HepG2 (cell line): ENCODE measurements at places on chromosomes 16 and 17.

- peak; percentile 75 for DNase-seq
- H3K4me3 ChIP-seq = no peak overlapping the region
- H3K36me3 ChIP-seq = peaks cover 9% of the 10 kb centered on the region
- no peaks in the 10 kb centered on the region for H3K27me3 ChIP-seq
- H3K4me1 ChIP-seq = peaks cover 37% of the 10 kb centered on the region
These were observed 9.5 kb downstream of the TXNL4B start for GRCh38 chr16:72083778-72084404.

DNA sequence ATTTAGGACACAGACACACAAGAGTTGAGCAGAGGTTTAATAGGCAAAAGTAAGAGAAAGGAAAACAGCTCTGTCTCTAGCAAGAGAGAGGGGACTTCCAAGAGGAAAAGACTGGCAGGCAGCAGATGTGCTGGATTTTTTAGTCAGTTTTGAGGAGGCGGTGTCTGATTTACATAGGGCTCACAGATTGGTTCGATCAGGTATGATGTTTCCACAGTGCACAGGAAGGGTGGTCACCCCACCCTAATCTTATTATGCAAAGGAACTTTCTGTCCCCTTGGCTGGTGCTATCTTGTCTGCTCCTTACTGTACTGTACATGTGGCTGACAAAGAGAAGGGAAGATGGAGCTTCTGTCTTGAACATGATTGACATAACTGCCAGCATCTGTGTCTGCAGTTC, 25.3 kb downstream of the BFAR start:
- H3K27ac ChIP-seq = no peak overlapping the region
- H3K4me1 ChIP-seq = peaks cover 21% of the 10 kb centered on the region
- peaks cover 28% of the 10 kb centered on the region for H3K36me3 ChIP-seq
- no peak overlapping the region for H3K4me3 ChIP-seq

- no peaks in the 10 kb centered on the region for H3K36me3 ChIP-seq
- peaks cover 21% of the 10 kb centered on the region for H3K4me1 ChIP-seq
- no peak overlapping the region for H3K27ac ChIP-seq
- no peak for DNase-seq
- H3K27me3 ChIP-seq = peaks cover 77% of the 10 kb centered on the region
- no peak overlapping the region for H3K4me3 ChIP-seq
These were observed 54.0 kb downstream of the ABR start for GRCh38 chr17:1125788-1126145.

DNA sequence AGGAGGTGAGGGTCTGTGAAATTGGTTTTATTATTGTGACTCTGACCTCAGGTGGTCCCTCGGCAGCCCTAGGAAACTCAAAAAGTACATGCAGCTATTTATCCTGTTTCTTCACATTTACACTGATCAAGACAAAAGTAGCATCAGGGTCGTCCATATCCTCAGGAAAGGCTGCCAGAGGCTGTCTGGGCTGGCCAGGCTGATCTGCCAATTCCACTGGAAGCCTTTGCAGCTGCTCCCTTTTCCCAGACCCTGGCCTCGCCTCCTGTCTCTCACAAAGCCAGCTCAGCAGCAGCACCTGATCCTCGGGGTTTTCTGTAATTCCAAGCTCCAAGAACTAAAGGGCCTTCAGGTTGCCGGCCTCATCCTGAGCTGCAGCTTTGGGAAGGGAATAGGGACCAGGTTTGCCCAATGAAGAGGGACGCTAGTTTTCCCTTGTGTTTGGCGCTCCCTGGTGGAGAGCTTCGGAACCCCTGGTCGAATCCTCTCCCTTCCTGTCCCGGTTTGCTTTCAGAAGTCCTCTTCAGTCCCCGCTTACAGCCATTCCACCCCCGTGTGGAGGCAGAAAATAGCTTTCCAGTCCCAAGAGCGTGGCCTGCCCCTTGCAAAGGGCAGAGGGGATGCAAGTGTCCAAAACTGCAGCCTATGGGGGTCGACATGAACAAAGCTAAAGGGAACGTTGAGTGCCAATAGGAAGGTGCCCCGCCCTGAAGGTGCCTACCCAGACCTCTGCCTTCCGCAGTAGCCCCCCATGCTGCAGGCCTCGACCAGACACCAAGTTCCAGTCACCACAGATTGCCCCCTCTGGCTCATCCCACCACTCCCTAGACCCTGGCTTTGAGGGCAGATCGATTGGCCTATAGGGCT, 13.4 kb downstream of the MFSD6L start:
- no peak overlapping the region for H3K27ac ChIP-seq
- peak; percentile 47 for DNase-seq
- no peaks in the 10 kb centered on the region for H3K36me3 ChIP-seq

DNA sequence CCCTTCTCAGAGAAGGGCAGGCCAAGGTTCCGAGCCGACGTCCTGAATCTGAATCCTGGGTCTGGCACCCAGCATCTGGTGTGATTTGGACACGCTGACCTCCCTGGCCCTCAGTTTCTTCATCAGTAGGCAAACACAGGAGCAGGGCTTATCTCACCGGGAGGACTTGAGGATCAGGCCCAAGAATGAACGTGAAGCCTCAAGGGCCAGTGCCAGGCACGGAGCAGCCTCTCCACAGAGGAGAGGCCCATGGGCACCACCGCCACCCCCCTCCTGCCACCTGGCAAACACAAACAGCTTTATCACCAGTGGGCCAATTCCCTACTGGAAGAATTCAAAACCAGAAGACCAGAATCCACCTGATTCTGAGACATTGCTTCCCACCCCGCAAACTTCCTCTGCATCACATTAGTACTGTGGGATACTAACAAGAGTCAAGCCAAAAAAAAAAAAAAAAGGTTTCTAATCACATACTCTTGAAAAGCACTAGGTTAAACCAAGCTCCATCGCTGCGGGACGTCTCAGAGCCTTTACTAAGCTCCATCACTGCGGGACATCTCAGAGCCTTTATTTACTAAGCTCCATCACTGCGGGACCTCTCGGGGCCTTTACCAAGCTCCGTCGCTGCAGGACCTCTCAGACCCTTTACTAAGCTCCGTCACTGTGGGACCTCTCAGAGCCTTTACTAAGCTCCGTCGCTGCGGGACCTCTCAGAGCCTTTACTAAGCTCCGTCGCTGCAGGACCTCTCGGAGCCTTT, 68.0 kb upstream of the DOC2B start:
- H3K36me3 ChIP-seq = peaks cover 10% of the 10 kb centered on the region
- DNase-seq = no peak
- no peak overlapping the region for H3K27ac ChIP-seq
- no peak overlapping the region for H3K4me3 ChIP-seq
- no peaks in the 10 kb centered on the region for H3K27me3 ChIP-seq

DNA sequence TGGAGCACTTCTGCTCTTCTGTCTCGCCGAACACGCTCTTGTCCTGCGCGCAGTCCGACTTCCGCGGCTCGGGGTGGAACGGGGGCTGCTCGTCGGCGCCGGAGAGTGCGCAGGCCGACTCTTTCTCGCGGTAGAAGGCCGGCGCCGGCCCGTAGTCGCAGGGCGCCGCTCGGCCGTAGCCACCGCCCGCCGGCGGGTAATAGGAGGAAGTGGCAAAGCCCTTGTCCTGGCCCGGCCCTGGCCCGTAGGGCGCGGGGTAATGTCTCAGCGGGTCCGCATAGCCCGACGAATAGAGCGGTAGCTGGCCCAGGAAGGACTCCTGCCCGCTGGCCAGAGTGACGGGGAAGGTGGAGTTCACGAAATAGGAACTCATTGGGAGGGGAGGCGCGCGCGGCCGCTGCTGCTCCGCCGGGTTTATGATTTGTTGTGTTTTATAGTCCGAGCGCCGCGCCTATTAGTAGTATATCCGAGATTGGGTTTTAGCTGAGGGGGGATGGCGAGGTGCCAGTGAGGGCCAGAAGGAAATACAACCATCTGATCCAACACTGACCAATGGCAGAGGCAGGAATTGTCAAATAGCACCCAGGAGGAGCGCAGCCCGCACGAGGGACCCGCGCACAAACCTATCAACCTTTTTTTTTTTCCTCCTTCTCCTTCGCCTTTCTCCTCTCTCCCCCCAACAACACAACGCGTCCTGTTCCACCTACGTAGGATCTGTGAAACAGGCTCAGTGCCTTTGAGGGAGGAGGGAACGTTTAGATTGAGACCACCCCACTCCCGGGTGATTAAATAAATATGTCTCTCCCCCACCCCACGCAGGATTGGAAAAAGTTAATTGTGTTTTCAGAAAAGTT, 4.4 kb upstream of the HOXB5 start:
- H3K4me3 ChIP-seq = no peak overlapping the region
- no peak overlapping the region for H3K27ac ChIP-seq
- H3K36me3 ChIP-seq = no peaks in the 10 kb centered on the region
- H3K27me3 ChIP-seq = peaks cover 52% of the 10 kb centered on the region
- H3K4me1 ChIP-seq = peaks cover 17% of the 10 kb centered on the region; the same call in 1 of the 2 replicates

DNA sequence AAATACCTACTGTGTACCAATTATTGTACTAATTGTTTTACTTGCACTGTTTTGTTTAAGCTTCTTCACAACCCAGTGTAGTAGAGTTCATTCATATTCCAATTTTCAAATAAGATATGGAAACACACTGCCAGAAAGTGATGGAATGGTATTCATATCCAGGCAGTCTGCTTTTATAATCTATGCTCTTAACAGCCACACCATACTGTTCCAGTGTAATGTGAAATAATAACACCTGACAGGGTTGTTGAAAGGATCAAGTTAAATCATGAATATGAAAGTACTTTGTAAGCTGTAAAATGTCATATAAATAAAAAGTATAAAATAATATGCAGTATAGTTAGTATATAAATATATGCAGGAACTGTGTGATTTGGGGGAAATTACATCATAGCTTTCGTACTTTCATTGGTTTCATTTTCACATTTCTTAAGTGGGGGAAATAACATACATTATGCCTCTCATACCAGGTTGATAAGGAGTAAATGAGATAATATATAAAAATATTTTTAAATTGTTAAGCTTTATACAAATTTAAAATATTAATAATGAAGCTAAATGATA, 230.8 kb downstream of the TANC2 start:
- H3K36me3 ChIP-seq = no peaks in the 10 kb centered on the region
- H3K27ac ChIP-seq = no peak overlapping the region
- no peaks in the 10 kb centered on the region for H3K4me1 ChIP-seq
- no peak overlapping the region for H3K4me3 ChIP-seq
- no peak for DNase-seq

GRCh38 chr17:82003411-82004381, 19.0 kb downstream of the CENPX start:
- peaks cover 76% of the 10 kb centered on the region for H3K4me1 ChIP-seq
- DNase-seq = peak; percentile 92
- H3K4me3 ChIP-seq = no peak overlapping the region
- H3K27ac ChIP-seq = peak overlapping the region; percentile 95
- H3K27me3 ChIP-seq = no peaks in the 10 kb centered on the region

DNA sequence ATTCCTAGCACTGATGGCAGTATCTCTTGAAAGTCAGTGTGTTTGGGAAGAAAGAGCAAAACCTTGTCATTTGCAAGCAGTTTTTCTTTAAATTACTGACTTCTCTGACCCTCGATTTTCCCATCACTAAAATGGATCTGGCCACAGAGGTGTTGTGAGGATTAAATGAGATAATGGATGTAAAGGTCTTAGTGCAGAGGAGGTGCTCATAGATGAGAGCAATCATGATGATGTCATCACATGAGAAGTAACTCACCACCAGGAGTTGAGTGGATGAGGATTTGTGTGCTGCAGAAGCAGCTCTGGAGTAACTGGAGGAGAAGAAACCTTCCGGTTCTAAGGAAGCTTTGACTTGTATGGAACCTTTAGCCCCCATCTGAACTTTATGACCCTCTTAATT, 30.6 kb downstream of the PITPNM3 start:
- DNase-seq = no peak
- no peaks in the 10 kb centered on the region for H3K27me3 ChIP-seq
- peaks cover 19% of the 10 kb centered on the region for H3K4me1 ChIP-seq
- H3K27ac ChIP-seq = no peak overlapping the region
- no peaks in the 10 kb centered on the region for H3K36me3 ChIP-seq

DNA sequence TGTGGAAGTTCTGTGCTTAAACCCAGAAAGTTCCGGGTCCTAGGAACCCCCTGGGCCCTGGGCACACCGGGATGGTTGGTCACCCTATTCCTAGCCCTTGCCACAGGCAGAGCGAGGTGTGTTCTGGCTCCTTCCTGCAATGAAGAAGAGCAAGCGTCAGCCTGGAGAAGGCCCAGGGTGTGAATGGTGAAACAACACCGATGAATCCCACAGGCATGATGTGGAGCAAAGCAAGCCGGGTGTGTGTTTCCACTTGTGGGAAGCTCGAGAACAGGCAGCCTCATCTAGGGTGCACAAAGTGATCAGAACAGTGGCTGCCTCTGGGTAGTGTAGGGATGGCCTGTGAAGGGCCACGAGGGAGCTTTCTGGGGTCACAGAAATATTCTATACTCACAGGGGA, 13.8 kb downstream of the KCNG4 start:
- H3K27me3 ChIP-seq = peaks cover 59% of the 10 kb centered on the region
- H3K4me1 ChIP-seq = peaks cover 5% of the 10 kb centered on the region; the same call in 1 of the 2 replicates
- DNase-seq = no peak
- no peak overlapping the region for H3K4me3 ChIP-seq
- H3K36me3 ChIP-seq = no peaks in the 10 kb centered on the region

GRCh38 chr16:85286066-85286831, 174.0 kb upstream of the CIBAR2 start:
- H3K36me3 ChIP-seq = no peaks in the 10 kb centered on the region
- H3K27ac ChIP-seq = no peak overlapping the region

- no peak for DNase-seq
- H3K4me3 ChIP-seq = no peak overlapping the region
- no peaks in the 10 kb centered on the region for H3K27me3 ChIP-seq
These were observed 24.3 kb downstream of the PLA2G10 start for GRCh38 chr16:14669776-14670175.

GRCh38 chr17:73459980-73460379, 148.2 kb upstream of the CDC42EP4 start:
- peaks cover 11% of the 10 kb centered on the region; the same call in 1 of the 2 replicates for H3K27me3 ChIP-seq
- no peaks in the 10 kb centered on the region for H3K4me1 ChIP-seq
- no peak overlapping the region for H3K27ac ChIP-seq
- DNase-seq = no peak
- H3K36me3 ChIP-seq = no peaks in the 10 kb centered on the region

DNA sequence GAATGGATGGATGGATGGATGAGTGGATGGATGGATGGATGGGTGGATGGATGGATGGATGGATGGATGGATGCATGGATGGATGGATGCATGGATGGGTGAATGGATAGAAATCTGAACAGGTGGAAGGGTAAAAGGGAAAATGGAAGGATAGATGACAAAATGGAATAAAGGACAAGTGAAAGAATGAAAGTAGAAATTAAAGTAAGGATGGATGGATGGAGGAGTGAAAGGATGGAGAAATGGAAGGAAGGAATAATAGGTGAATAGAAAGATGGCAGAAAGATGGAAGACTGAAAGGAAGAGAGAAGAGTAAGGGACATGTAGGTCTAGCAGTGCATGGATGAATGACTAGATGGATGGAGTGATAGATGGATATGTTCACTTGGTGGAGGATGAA, 29.9 kb downstream of the VWA3A start:
- no peak for DNase-seq
- no peak overlapping the region for H3K4me3 ChIP-seq
- H3K27me3 ChIP-seq = peaks cover 5% of the 10 kb centered on the region; the same call in 1 of the 2 replicates
- H3K36me3 ChIP-seq = no peaks in the 10 kb centered on the region
- no peaks in the 10 kb centered on the region for H3K4me1 ChIP-seq
- no peak overlapping the region for H3K27ac ChIP-seq

DNA sequence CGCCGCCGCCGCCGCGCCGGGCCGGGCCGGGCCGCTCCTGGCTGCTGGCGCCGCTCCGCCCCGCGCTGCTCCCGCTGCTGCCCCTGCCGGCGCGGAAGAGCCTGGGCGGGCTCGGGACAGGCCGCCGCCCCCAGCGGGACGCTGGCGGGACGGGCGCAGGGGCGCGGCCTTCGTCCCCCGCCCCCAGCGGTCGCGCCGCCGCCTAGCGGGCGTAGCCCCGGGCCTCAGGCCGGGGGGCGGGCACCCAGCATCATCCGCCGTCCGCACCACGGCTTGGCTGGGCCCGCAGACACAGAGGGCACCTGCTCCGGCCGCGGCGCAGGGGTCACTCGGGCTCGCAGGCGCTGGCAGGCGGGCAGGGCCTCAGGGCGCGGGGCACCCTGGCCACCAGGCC, at the start of gene AMFR:
AMFR (minus strand) TSS at position 107 of the 394 bp plus-strand sequence. CDS start 218 bp downstream, outside the sequence.
- peaks cover 50% of the 10 kb centered on the region for H3K4me1 ChIP-seq
- peak within 1 kb of the TSS; percentile 68 for H3K27ac ChIP-seq
- H3K4me3 ChIP-seq = peak within 1 kb of the TSS; percentile 89
